Hematopoietic multipotent progenitor cell treated with erythropoietin and hydrocortisone succinate and interleukin-3 and kit ligand, for 17 days (in vitro differentiated cells): ENCODE measurements at places on chromosomes 13 and 19.

DNA sequence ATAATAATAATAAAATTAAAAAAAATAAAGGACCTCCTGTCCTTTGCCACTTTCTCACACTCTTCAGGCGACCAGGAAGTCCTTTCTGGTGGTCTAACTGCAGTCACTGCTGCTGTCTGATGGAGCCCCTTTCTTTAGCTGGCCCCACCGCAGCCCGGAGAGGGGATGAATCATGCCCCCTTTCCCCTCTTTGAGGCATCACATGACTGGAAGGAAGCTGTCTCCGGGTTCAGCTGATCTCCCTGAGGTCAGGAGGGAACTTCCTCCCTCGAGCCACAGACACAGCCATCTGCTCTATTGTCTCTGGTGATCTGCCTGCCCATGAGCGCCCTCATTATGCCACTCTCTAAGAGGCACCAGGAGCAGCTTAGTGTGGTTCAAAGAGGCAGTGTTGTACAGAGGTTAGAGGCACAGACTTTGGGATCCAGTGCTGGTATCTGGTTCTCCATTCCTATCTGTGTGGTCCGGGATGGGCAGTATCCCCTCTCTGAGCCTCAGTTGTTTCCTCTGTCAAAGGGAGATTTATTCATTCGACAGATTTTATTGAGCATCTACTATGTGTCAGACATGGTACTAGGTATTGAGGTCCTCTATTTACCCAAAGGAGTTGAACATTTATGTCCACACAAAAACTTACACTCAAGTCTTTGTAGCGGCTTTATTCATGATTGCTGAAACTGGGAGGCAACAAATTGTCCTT, 30.0 kb downstream of the VAV1 start:
- DNase-seq, result no peak

DNA sequence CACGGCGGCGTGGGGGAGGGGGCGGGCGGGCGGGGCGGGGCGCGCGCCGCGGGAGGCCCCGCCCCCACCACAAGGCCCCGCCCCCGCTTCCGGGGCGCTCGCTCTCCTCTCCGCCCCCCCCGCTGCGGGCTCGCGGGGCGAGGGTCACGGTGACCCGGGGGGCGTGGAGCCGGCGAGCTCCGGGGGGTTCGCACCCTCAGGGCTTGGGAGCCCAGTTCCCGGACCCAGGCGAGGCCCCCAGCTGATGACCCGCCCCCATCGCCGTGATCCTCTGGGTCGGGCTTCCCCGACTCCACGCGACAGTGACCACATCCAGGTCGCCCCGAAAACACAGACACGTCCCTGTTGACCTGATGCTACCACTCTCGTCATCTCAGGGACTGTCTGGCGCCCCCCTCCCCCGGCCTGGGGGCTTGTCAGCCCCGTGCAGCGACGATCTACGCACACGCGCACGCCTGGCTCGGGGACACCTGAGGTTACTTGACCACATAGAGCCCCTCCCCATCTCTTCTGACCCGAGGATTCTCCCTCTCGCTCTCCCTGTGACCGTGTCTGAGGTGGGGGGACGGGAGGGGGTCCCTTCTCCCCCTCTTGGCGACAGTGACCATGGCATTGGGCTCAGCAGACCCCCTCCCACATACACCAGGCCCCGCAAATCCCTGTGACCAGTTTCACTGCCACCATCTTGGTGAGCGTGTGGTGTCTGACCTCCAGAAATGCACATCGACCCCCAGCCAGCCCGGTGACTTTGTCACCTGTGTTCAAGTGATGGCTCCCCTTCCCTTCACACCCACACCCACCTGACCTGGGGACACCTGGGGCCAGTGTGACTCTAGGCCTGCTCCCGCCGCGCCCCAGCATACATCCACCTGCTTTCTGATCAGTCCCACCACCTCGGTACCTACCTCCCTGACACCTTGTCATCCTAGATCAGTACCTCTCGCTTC, 670 bp downstream of the MAP2K7 start:
- no peak for DNase-seq

- no peak for DNase-seq
Observed at GRCh38 chr19:5590151-5590864, 22.6 kb upstream of the TINCR start.

GRCh38 chr19:32178956-32179355, 166.5 kb upstream of the ZNF507 start:
- no peak for DNase-seq

GRCh38 chr13:74657765-74658164, 523.6 kb upstream of the KLF12 start:
- no peak for DNase-seq

DNA sequence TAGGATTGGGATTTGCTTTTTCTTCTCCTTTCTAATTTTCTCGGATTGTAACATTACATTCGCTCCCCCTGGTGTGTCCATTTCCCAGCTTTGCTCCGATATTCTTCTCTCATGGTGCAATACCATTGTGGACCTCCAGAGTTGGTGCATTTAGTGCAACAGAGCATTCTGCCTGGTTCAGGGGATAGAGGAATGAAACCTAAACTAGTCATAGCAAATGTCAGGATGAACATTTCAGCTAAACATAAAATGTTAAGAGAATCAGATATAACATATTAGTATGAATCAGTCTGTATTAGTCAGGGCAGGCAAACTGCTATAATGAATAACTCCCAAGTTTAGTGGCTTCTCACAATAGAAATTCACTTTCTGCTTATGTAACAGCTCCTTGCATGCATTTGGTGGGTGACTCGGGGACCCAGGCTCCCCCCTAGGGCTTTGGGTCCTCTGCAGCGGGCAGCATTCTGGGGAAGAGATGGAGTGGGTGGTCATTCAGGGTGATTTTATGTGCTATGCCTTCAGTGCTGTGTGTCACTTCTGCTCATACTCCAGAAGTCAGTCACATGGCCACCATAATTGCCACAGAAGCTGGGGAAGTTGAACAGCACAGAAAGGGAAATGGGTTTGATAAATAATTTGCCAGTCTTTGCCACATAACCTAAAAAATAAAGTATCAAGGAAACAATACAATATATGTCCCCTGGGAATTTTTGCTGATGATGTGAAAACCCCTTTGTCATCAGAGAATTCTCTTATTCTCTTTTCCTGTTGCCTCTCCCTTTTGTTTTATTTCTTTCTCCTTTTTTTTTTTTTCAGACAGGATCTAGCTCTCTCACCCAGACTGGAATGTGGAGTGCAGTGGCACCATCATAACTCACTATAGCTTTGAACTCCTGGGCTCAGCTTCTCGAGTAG, 111.0 kb downstream of the HSPH1 start:
- DNase-seq, result no peak

- DNase-seq, result peak; percentile 8
Observed at GRCh38 chr19:17450264-17451075, 2.0 kb upstream of the TMEM221 start.

GRCh38 chr13:48586591-48587103, 53.8 kb upstream of the RCBTB2 start:
- peak; percentile 42 for DNase-seq
